ENCODE measurements at places on chromosomes 11 and 22. TPM values are rescaled to one million over a fixed set of nuclear protein-coding genes. Genes with fewer than 3 reads are reported as not detected.

GRCh38 chr11:122140500-122140899, 24.5 kb upstream of the BLID start:
- no peak overlapping the region for H3K27ac ChIP-seq
- H3K4me3 ChIP-seq = no peak overlapping the region
- DNase-seq = no peak
- H3K27me3 ChIP-seq = peaks cover 7% of the 10 kb centered on the region
- H3K36me3 ChIP-seq = peaks cover 4% of the 10 kb centered on the region

DNA sequence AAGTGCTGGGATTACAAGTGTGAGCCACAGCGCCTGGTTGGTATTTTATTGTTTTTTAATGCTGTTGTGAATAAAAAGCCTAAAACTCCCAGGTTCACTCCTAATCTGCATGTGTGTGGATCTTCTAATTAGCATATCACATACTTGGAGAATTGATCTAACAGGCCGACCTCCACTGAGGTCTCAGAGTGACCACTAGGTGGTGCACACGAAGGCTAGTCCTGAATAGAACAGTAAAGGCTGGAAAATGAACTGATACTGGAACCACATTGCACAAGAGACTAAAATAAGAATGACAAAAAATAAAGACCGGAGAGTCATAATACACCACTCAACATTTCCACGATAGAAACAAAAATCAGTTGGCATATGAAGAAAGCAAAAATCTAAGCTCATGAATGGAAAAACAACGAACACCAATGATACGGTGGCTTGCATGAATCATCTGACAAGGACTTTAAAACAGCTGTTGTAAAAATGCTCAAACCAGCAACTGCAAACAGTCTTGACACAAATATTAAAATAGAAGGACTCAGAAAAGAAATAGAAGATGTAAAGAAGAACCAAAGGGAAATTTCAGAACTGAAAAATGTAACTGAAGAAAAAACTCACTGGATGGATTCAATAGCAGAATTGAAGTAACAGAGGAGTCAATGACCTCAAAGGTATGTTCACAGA, 19.2 kb downstream of the PIM3 start:
- peaks cover 6% of the 10 kb centered on the region for H3K4me1 ChIP-seq
- H3K36me3 ChIP-seq = no peaks in the 10 kb centered on the region
- DNase-seq = no peak
- H3K27me3 ChIP-seq = peaks cover 41% of the 10 kb centered on the region
- H3K4me3 ChIP-seq = no peak overlapping the region

- DNase-seq = no peak
- H3K27ac ChIP-seq = no peak overlapping the region
- no peaks in the 10 kb centered on the region for H3K4me1 ChIP-seq
- no peaks in the 10 kb centered on the region for H3K27me3 ChIP-seq
- peaks cover 13% of the 10 kb centered on the region for H3K36me3 ChIP-seq
These were observed 190.0 kb downstream of the PGR start for GRCh38 chr11:100939571-100939970.

DNA sequence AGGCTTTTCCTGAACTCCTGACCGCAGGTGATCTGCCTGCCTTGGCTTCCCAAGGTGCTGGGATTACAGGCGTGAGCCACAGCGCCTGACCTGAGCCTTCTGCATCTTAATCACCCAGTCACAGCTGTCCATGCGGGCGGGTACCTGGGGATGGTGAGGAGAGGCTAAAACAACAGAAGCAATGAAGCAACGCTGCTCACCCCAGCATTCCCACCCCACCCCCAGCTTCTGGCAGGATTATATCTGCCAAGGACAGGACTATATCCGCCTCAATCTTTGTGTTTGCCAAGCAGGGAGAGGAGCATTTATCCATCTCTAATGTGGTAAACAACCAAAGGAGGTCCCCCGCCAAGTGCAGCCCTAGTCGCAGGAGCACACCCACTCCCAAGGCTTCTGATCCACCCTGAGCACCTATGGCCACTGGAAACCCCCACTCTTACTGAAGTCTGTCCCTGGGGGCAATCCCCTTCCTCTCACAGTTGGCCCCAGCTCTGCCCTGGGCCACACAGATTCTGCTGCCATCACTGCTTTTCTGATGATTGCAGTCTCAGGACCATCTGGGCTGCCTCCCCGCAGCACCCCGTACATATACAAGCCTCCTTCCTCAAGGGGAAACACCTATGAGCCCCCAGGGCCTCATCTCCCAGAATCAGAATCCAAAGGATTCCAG, 8.8 kb upstream of the LGALS2 start:
- no peak overlapping the region for H3K4me3 ChIP-seq
- DNase-seq = no peak
- H3K36me3 ChIP-seq = no peaks in the 10 kb centered on the region
- H3K27ac ChIP-seq = no peak overlapping the region
- H3K4me1 ChIP-seq = peaks cover 6% of the 10 kb centered on the region

- no peak for DNase-seq
- peaks cover 6% of the 10 kb centered on the region for H3K4me1 ChIP-seq
- no peaks in the 10 kb centered on the region for H3K27me3 ChIP-seq
- no peak overlapping the region for H3K27ac ChIP-seq
- no peaks in the 10 kb centered on the region for H3K36me3 ChIP-seq
- no peak overlapping the region for H3K4me3 ChIP-seq
These were observed 30.9 kb upstream of the WNT7B start for GRCh38 chr22:46007848-46008261.

CRYBB3 gene
- total RNA-seq = not detected

ANO5 gene
- total RNA-seq = 4.1 TPM

Data from type B pancreatic cell (in vitro differentiated cells).